ENCODE measurements at places on chromosomes 11 and 22.

DNA sequence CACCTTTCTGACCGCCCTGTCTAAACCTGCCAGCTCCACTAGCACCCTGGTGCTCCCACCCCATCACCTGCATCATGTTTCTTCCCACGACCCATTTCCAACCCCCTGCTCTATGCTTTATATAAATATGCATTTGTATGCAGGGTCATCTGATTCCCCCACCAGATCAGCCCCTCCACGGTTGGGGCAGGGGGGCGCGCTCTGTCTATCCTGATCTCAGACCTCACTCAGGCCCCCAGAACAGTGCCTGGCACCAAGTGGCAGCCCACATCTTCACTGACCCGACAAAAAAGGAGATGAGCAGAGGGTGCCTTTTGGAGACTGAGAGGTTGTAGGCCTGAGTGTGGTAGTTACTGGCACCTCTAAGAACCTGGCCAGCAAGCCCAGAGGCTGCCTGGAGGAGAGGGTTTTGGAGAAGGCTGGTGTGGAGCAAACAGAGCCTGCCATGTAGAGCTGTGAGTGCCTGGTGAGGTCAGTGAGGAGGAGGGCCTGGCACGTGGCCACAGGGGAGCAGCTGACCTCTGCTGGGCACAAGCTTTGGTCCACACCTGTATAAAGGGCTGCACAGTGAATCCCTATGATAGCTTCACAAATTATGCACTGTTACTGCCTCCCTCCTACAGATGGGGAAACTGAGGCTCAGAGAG is 86.3 kb upstream of the RTL6 start:
- DNase-seq, result no peak

DNA sequence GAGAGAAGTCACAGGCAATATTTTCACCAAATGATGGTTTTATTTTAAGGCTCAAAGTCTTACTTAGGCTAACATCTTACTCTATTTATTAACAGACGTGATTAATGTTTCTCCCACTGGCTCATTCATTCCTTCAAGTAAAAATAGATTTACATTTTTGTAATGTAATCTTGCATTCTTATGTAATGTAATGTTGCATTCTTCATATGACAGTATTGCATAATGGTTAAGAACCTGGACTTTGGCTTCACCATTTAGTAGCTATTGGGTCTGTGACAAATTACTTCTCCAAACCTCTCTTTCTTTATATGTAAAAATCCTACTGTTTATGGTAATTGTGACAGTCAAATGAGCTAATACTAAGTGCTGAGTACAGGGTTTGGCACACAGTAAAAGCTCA is 3.3 kb upstream of the DIXDC1 start:
- DNase-seq, result no peak

- DNase-seq, result peak; percentile 40
These were observed 56.0 kb downstream of the JAM3 start for GRCh38 chr11:134124660-134125451.

- DNase-seq, result peak; percentile 54
These were observed 17.5 kb downstream of the KCNJ5 start for GRCh38 chr11:128908391-128909246.

- DNase-seq, result no peak
These were observed at the start of gene ELFN2 for GRCh38 chr22:37427135-37427710. Gene ELFN2, minus strand, starts transcription at chr22:37427479. Its CDS starts 51,945 bp downstream, at chr22:37375534.

DNA sequence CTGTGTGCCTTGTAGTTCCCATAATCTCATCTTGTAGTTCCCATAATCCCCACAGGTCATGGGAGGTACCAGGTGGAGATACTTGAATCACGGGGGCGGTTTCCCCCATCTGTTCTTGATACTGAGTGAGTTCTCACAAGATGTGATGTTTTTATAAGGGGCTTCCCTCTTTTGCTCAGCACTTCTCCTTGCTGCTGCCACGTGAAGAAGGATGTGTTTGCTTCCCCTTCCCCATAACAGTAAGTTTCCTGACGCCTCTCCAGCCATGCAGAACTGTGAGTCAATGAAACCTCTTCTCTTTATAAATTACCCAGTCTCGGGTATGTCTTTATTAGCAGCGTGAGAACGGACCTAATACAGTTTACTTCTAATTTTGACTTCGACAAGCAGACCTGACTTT is 14.0 kb upstream of the SMIM38 start:
- DNase-seq, result no peak

DNA sequence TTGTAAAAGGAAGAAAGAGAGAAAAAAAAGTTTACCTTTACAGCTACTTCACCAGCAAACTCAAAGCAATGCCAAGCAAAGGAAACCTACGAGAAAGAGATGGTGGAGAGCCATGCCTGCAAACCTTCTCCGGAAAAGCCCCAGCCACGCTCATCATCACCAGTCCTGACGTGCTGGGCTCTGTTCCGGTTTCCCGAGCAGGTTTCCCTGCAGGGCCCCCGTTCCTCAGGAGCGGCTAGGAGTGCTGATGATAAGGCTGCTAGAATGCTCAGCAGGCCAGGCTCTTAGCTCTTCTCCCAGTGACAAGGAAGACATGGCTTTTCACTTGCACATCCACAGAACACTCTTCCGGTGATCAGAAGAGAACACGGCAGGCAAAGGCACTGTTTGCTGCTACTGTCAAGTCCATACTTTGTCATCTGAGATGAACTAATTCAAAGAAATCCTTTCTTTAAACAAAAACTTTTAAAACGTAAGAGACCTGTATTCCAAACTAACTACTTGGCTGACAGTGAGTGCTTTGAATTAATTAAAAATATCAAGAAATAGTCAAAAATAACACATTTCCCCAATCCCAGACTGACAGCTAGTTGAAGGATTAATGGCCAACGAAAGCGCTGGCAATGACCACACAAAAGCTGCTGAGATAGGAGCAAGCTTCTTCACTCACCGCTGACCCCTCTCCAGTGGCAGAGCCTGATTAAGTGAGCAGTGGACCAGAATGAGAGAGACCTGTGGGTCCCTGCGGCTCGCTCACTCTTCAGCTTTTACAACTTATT is 35.8 kb downstream of the DUSP8 start:
- no peak for DNase-seq

DNA sequence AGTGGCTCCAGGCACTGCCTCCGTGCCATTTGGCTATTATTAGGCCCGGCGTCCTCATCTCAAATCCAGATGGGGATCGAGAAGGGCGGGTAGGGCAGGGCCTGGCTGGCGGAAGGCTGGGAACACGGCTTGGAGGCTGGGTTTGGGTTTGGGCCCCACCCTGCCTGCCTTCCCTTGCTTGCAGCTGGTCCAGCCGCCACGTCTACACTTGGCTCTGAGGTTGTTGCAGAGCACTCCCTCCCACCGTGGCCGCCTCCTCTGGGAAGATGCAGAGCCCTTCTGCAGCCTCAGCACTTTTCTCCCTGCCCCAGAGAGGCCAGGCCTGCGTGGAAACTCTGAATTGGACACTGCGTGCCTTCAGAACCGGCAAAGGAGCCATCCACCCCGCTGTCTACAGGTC is 5.2 kb upstream of the SMTN start:
- peak; percentile 67 for DNase-seq

DNA sequence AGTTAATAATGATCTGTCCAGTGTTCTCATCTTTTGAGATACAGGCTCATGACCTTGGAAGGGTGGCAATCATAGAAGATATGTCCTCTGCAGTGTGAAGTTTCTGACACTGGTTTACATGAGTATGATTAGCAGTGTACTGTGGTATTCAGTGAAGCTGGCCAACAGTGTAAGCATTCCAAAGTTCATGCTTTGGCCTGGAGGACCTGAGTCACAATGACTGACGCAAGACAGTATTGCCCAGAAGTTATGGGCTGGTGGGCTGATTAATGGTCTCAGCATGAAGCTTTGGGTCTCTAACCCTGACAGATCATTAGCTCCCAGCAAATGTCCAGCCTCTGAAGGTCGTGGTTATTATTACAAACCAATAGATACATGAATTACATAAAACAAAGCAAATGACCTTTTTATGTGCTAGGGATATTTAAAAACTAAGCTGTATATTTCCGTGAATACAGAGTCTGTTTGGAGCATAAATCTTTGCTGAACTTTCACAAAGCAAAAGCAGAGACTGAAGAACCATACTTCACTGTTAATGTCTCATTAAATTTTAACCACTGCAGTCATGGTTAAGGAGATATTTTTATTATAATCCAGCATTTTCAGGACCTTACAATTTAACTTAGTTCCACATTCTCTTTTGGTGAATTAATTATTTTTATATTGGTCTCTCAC is 28.3 kb upstream of the USP47 start:
- peak; percentile 33 for DNase-seq

DNA sequence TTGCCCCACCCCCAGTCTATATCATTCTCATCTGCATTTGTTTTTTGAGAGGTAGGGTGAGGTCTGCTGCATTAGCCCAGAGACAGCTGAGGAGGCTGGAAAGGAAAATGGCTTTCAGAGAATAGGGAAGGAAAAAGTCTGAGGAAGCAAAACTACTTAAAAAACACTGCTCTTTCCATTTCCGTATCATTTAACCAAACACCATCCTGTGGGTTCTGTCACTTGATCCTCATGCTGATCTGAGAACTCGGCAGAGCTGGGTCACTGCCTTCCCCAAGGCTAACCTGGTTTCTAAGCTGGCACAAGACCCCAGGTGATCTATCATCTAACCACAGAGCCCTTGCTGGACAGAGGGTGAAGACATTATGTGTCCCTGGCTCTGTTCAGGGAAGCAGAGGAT is 1.2 kb downstream of the FOLR2 start:
- DNase-seq, result no peak

GRCh38 chr11:699753-700152 is 4.1 kb downstream of the TMEM80 start:
- no peak for DNase-seq

- DNase-seq, result no peak
These were observed 52.1 kb upstream of the WNT7B start for GRCh38 chr22:46029036-46029435.

DNA sequence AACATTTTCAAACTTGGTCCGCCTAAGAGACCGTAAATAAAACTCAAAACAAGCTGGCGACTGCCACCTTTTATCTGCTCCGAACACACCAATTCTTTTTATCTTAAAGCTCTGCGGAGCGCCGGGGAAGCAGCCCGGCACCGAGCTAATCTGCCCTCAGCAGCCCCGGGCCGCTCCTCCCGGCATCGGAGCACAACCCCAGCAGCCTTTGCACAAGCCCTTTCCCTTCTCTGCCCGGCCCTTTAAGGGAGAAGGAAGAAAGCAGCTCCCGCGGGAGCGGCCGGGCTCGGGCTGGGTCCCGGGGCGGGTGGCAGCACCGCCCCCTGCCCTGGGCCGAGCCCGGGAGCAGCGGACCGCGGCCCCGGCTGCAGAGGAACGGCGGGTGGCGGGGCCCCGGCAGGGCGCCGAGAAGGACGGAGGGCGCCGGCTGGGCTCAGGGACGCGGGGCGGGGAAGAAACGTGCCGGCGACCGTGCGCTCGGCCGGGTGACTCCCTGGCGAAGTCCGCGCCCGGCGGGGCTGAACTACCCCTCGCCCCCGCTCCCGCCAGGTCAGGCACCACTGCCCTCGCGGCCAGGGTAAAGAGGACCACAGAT is 133.6 kb upstream of the C11orf58 start:
- peak; percentile 23 for DNase-seq

DNA sequence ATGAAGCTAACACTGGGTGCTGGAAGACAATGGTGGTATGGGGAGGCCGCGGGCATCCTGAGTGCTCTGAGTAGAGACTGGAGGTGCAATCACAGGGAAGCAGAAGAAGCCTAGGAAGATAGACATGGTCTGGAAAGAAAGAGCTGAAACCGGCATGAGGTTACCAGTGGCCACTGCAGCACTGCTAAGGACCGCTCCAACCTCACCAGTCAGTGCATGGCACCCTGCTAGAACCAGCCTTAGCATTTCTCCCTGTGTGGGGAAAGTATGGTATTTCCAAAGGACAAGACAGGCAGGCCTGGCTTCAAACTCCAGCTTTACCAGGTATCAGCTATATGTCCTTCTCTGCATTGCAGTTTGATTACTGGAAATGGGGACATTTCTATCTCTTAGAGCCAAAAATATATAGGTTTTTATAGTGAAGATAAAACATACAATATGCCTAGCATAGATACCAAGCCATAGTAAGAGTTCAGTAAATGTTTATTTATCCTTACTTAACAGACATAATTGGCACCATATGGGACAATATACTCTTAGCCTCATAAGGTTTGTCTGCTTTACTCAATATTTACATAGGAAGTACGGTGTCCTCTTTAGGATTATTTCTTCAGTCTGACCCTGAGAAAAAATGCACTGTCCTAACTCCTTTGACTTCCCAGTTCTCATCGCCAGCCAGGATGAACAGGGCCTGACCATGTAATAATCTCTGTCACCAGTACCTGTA is 231.1 kb downstream of the TENM4 start:
- peak; percentile 16 for DNase-seq

DNA sequence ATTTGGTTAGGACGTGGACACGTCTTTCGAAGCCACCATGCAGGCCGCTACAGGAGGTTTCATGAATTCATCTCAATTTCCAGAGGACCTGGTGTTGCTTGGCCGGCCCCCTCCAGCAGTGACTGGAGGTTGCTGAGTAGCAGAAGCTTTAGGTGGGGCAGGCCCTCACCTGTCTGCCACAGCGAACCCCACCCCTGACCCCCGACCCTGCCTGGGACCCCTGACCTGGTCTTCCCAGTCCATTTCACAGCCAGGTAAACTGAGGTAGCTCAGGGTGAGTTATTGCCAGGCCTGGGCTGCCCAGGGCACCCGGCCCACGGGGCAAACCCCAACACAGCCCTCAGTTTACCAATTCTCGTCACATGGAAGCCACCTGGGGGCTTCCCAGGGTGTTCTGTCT is 39.1 kb upstream of the SMIM38 start:
- DNase-seq, result no peak

DNA sequence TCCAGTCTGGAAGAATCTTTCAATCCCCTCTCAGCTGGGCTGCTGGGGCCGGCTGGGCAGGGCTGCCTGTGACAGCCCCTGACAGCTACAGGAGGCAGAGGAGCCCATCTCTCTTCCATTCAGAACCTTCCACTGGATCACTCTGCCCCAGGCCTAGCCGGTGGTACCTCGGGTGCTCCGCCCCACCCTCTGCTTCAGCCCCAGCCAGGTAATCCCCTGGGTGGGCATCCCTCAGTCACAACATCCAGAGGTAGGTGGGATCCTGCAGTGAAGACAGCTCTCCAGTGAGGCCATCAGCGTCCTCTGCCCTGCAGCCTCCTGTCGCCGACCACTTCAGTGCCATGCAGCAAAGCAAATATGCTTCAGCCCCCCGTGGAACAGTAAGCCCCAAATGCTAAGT is 223.7 kb downstream of the DSCAML1 start:
- DNase-seq, result no peak

DNA sequence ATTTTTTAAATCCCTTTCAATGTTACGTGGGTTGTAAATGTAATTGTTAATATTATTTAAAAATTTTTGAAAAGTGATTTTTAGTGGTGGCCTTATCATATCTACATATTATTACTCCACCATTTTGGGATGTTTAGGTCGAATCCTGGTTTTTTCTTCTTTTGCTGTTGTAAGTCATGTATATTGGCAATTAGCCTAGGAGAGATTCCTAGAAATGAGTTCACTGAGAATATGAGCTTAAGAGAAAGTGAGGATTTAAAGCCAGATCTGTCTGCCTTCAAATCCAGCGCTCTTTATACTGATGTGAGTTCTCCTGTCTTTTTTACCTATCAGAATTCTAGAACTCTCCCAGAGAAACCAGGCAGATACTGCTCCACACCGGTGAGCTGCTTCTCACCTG is 56.1 kb downstream of the PTPRJ start:
- no peak for DNase-seq

GRCh38 chr22:40450616-40451015 is 80.2 kb downstream of the SGSM3 start:
- no peak for DNase-seq
